ENCODE measurements at places on chromosomes 7 and 10. TPM values are rescaled to one million over a fixed set of nuclear protein-coding genes. Genes with fewer than 3 reads are reported as not detected.
A peak's percentile ranks its signal among the peaks of the same experiment; 100 is the strongest.

DNA sequence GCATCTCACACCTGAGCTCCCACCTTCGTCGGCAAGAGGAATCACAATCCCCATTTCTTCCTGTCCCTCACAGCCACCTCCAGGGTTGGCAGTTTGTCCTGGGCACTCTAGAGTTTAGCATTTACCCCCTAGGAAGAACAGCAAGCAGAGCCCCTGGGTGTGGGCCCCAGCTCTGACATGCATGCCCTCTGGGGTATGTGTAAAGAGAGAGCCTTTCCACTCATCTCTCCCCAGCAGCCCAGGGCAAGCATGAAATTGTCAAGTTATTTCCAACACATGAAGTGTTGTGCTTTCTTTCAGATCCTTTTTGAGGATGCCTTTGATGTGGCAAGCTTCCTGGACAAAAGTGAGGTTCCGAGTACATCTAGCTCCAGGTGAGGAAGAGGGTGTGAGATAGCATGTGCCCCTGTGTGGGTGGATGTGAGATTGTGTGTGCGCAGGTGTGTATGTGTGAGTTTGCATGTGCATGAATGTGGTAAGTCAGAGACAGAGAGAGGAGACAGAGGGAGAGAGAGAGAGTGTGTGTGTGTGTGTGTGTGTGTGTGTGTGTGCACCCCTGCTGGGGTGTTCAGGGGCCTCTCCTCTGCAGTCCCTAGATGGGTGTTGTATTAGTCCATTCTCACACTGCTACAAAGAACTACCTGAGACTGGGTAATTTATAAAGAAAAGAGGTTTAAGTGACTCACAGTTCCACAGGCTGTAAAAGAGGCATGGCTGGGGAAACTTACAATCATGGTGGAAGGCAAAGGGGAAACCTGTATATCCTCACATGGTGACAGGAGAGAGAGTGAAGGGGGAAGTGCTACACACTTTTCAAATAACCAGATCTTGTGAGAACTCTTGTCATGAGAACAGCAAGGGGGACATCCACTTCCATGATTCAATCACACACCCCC lies 18.1 kb downstream of the STRA8 start:
- no peak for DNase-seq
- peaks cover 18% of the 10 kb centered on the region for H3K4me1 ChIP-seq
- H3K4me3 ChIP-seq: no peak overlapping the region
- H3K36me3 ChIP-seq: no peaks in the 10 kb centered on the region

DNA sequence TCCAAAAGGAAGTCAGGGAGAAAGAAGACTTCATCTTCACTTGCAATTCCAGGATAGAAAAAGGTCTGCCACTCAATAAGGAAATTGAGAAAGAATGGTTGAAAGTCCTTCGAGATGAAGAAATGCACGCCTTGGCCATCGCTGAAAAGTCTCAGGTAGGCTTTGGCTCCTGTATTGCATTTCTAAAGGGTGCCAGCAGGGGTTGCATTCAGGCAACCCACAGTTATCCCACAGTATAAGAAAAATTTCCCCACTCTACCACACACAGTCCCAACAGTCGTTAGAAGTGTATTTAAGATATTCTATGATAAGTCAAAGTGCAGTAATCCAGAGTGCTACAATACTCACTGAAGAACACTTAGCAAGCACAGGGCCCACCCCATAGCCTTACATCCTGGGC lies 93.4 kb upstream of the FGL2 start:
- H3K4me1 ChIP-seq: peaks cover 12% of the 10 kb centered on the region
- no peak overlapping the region for H3K4me3 ChIP-seq
- no peak for DNase-seq
- no peaks in the 10 kb centered on the region for H3K27me3 ChIP-seq
- no peak overlapping the region for H3K27ac ChIP-seq
- H3K36me3 ChIP-seq: no peaks in the 10 kb centered on the region

GRCh38 chr7:69411466-69411865 lies 186.8 kb upstream of the AUTS2 start:
- no peaks in the 10 kb centered on the region for H3K27me3 ChIP-seq
- H3K4me1 ChIP-seq: no peaks in the 10 kb centered on the region
- H3K4me3 ChIP-seq: no peak overlapping the region
- no peak for DNase-seq
- H3K36me3 ChIP-seq: no peaks in the 10 kb centered on the region
- no peak overlapping the region for H3K27ac ChIP-seq

GPR146 gene
- 11.7 TPM for total RNA-seq

ADCY1 gene
- total RNA-seq: 1.6 TPM

TSPAN14 gene
- total RNA-seq: 242 TPM

POMZP3 gene
- 9.8 TPM for total RNA-seq

SAMD9L gene
- 10.5 TPM for total RNA-seq

- H3K27ac ChIP-seq: no peak overlapping the region
- H3K36me3 ChIP-seq: no peaks in the 10 kb centered on the region
- peaks cover 45% of the 10 kb centered on the region for H3K4me1 ChIP-seq
- peaks cover 2% of the 10 kb centered on the region for H3K27me3 ChIP-seq
- no peak for DNase-seq
Observed at GRCh38 chr10:120458432-120458831, 1.4 kb downstream of the PLPP4 start.

GRCh38 chr10:119219871-119220270 lies 12.5 kb downstream of the GRK5 start:
- H3K27ac ChIP-seq: no peak overlapping the region
- H3K36me3 ChIP-seq: no peaks in the 10 kb centered on the region
- no peak for DNase-seq

- no peak for DNase-seq
- H3K36me3 ChIP-seq: no peaks in the 10 kb centered on the region
- H3K27me3 ChIP-seq: peaks cover 2% of the 10 kb centered on the region
- no peaks in the 10 kb centered on the region for H3K4me1 ChIP-seq
Observed at GRCh38 chr7:91436655-91437054, 172.4 kb downstream of the FZD1 start.

DNA sequence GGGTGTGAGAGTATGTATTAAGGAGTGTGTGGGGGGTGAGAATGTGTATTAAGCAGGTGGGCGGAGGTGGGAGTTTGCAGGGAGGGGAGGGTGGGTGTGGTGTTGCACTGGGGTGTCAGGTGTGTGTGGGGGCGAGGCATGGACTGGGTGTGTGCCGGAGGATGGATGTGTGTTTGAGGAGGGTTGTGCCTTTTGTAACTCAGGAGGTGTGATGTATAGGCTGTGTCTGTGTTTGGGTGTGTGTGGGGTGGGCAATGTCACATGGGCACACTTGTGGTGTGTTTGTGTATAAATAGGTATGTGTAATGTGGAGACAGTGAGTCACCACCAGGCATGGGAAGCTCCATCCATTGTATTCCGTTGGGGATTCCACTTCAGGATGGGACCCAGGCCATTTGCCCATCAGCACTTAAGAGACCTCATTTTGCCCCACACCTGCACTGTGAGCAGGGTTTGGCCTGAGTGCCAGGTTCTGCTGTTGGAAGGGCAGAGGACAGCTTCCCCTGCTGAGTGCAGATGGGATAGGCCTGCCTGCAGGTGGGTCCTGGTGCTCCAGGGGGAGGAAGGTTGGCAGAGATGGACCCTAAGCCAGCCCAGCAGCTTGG lies 5.8 kb downstream of the UNC5B start:
- H3K4me1 ChIP-seq: peaks cover 14% of the 10 kb centered on the region
- DNase-seq: peak; percentile 54
- H3K27ac ChIP-seq: no peak overlapping the region
- peaks cover 34% of the 10 kb centered on the region for H3K27me3 ChIP-seq
- H3K4me3 ChIP-seq: no peak overlapping the region

GRCh38 chr7:8155836-8156235 lies 106.1 kb downstream of the ICA1 start:
- no peak overlapping the region for H3K4me3 ChIP-seq
- H3K27ac ChIP-seq: no peak overlapping the region
- no peaks in the 10 kb centered on the region for H3K27me3 ChIP-seq
- H3K36me3 ChIP-seq: no peaks in the 10 kb centered on the region
- H3K4me1 ChIP-seq: no peaks in the 10 kb centered on the region
- no peak for DNase-seq

- H3K27ac ChIP-seq: no peak overlapping the region
- no peaks in the 10 kb centered on the region for H3K4me1 ChIP-seq
- H3K4me3 ChIP-seq: no peak overlapping the region
- no peak for DNase-seq
- H3K27me3 ChIP-seq: no peaks in the 10 kb centered on the region
- H3K36me3 ChIP-seq: no peaks in the 10 kb centered on the region
Observed at GRCh38 chr10:5710859-5711258, 26.2 kb downstream of the TASOR2 start.

DNA sequence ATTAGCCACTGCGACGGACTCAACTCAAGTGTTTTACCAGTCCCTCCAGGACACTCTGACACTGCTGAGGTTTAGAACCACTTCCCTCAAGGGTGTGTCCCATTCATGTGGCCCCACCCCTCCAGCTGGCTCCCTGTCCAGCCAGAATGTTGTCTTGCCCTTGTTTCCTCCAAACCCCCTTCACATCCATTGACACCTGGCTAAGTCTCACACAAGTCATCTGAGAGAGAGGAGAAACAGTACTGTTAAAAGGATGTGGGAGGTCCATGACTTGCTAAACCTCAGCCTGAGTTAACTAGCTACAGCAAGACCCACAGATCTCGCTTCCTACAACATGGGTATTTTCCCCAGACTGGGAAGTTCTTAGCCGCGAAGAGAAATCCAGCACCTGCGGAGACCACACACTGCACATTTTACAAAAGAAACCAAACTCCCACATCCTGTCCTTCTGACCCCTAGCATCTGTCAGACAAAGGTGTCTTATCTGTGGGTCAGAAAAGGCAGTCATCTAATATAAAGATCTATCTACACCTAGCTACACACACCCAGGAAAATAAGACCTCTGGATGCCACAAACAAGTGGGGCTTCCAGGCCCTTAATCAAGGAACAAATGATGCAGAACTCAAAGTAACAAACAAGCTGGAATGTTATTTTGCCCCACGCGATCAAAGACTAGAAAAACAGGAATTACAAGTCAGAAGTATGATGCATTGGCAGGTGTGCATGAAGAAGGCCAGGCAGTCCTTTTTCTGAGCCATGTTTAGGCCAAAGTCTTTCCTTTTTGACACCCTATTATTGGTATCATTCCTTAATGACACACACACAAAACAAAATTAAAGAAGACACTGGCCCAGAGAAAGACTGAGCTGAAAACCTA lies 13.9 kb downstream of the OSBPL3 start:
- peak; percentile 33 for DNase-seq
- H3K4me3 ChIP-seq: no peak overlapping the region
- H3K27me3 ChIP-seq: no peaks in the 10 kb centered on the region
- peaks cover 11% of the 10 kb centered on the region for H3K4me1 ChIP-seq
- no peak overlapping the region for H3K27ac ChIP-seq
- no peaks in the 10 kb centered on the region for H3K36me3 ChIP-seq

DNA sequence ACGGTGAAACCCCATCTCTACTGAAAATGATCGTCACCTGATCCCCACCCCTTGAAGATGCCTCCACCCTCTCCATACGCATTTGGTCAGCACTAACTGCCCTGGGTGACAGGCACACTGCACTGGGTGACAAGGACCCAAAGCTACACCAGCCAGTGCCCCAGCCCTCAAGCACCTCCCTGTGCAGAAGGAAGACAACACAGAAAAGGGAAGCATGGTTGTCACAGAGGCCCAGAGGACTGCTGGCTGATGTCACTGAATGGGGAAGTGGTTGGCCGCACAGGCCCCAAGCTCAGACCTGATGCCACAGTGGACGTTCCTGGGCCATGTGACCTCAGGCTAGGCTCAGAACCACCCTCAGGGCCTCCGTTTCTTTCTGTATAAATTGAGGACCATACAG lies 4.2 kb upstream of the PILRA start:
- no peaks in the 10 kb centered on the region for H3K27me3 ChIP-seq
- peaks cover 4% of the 10 kb centered on the region for H3K4me1 ChIP-seq
- H3K4me3 ChIP-seq: no peak overlapping the region
- no peak overlapping the region for H3K27ac ChIP-seq
- no peak for DNase-seq
